ENCODE measurements at places on chromosomes 4 and X.

DNA sequence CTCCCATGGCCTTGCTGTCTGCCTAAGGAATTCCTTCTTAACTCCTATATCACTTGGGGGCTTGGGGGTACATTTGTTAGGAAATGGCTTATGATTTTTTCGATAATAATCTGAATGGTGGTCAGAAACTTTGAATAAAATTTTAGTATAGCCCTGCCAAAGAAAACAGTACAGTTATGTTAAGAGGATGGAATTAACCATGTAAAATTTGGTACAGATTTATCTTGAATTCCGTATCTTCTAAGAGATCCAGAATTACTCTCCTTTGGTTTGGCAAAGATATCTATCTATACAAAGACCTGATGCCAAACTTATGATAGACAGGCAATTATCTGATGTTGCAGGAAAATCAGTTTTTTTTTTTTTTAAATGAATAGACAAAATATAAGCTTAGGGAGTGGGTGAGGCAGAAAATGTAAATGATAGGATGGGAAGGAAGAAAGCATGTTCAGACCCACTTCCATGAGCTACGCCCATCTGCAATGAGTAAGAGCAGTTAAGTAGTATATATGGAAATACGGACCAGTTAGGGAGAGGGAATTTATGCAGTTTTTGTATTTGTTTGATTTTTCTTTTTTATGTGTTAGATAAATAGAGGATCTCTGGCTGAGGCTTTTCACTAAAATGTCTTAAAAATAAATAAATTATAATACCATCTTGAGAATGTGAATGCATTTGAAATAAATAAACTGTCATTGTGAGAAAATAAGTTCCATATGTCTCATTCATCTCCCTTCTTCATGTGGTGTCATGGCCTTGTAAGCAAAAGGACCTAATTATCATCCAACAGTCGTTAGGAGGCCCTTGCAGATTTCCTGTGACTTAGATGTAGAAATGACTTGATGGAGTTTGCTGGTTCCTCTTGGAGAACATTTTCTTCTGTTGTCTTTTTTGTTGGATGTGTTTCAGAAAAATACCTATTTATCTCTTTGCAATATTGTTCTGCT lies 389.6 kb downstream of the ARHGAP24 start:
- DNase-seq: no peak

- no peak for DNase-seq
Observed at GRCh38 chrX:82765811-82766210, 742.3 kb upstream of the POU3F4 start.

- DNase-seq: no peak
Observed at GRCh38 chr4:45172636-45173035, 446.3 kb upstream of the GNPDA2 start.

DNA sequence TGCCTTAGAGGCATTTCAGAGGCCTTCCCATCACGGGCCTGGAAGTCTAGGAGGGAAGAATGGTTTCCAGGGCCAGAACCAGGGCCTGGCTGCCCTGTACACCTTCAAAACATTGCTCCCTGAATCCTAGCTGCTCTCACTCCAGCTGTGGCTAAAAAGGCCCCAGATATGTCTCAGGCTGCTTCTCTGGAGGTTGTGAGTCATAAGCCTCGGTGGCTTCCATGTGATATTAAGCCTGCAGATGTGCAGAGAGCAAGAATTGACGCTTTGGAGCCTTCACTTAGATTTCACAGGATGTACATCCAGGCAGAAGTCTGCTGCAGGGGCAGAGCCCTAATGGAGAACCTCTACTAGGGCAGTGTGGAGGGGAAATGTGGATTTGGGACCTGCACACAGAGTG lies 502.5 kb downstream of the GRXCR1 start:
- peak; percentile 24 for DNase-seq

GRCh38 chrX:12953420-12953819 lies 21.5 kb upstream of the TMSB4X start:
- DNase-seq: no peak

DNA sequence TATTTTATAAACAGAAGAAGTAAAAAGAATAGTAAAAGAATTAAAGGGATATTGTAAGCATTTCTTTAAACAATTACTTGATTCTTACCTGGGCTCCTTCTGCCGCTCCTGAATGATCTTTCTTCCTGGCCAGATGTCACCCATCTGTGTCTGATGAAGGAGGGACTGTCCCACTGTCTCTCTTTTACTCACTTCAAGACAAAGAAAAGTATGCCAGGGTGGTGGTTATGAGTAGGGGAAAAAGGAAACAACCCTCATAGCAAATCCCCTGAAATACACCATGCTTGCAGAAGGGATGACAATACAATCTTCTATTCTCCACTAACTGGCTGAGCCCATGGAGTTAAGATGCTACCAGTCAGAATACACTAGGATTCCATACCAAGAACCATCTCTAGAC lies 31.1 kb downstream of the SYTL4 start:
- no peak for DNase-seq

Data from foreskin fibroblast (primary cell).